ENCODE measurements at places on chromosomes 2 and 18.

DNA sequence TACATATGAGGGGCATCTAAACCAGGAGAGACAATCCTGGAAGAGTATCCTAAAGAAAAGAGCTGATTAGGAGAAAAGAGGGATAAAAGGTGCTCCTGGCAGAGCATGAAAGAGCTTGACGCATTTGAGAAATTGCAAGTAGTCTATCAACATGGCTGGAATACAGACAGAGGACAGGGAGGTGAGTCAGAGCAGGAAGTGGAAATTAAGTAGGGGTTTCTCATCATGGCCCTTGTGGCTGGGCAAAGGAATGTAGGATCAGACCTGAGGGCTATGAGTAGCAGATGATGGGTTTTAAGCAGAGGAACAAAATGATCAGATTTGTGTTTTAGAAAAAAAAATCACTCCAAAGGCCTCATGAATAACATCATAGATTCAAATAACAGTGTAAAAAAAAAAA, 49.2 kb upstream of the UGP2 start:
- no peak for DNase-seq

- DNase-seq = no peak
Observed at GRCh38 chr2:174623106-174623637, 25.6 kb upstream of the WIPF1 start.

- peak; percentile 30 for DNase-seq
Observed at GRCh38 chr2:26068602-26069298, 34.9 kb downstream of the RAB10 start.

DNA sequence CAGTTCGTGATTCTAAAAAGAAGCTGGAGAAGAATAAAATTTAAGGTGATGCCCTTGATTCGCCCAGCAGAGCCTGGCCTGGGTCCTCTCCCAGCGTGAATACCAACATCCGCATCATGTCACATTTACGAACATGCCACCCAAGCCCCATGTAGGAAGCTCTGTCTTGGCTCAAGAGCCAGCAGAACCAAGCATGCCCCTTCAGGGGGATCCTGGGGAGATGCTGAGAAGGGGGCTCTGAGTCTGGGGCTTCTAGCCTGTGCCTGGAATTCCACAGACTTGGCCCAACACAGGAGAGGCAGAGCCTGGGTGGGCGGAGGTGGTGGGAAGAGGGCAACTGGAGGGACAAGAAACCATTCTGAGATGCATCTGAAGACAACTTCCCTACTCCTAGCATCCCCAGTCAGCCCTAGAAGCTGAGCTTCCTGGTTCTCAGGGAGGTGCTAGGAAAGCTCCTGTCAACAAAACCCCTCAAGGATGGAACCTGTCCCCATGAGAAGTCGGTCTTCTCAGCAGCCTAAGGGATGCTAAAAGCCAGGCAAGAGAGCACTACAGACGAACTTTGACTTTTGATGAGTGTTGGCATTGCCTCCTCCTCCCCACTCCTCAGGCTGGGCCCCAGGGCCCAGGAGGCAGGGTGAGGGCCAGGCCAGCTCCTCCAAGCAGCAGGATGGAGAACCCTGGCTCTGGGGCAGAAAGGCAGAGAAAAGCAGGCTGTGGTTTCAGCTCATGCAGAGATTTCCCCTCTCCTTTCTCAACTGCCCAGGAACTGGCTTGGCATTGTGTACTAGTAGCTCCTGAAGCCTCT, 57.9 kb downstream of the POLR1A start:
- DNase-seq = no peak

GRCh38 chr2:207037896-207038295, 98.6 kb downstream of the CPO start:
- DNase-seq = no peak

DNA sequence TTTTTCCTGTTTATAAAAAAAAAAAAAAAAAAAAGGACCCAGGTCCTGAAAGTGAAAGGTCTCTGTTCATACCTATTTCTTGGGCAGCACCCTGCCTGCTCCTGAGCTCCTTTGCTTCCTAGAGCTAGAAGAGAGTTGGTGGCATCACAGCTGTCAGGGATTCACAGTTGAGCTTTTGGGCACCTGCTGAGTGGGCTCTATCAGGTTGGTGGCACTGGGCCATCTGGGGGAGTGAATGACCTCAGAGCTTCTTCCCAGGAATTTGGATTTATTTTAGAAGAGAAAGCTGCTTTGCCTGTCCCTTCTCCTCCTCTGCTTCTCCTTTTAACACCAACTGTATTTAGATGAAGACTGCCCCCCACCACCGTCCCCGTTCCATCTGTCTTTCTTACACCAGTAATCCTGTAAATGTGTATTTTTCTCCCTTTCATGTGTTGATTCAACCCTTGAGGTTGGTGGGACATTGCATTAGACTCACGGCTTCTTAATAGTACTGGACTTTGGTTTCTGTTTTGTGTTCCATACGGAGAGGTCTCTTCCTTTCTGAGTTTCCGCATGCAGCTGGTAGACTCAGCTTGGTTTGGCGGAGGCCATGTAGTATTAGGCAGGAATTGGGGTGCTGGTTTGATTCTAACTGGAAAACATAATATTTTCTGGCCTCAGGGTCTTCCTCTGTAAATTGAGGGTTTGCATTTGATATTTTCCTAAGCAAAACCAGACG, 7.6 kb upstream of the MGAT5 start:
- DNase-seq = no peak

DNA sequence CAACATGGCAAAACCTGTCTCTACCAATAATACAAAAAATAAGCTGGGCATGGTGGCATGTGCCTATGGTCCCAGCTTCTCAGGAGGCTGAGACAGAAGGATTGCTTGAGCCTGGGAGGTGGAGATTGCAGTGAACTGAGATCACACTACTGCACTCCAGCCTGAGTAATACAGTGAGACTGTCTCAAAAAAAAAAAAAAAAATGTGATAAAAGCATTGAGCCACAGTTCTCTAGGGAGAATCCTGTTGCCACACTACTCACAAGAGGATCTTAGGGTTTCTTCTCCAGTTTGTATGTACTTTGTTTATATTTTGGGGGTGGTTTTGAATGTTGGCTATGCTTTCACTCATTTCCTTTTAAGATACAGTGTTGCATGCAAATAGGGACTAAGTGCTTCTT, 62.0 kb downstream of the TMEM185B start:
- DNase-seq = no peak

All from activated CD8-positive, alpha-beta memory T cell treated with anti-CD3 and anti-CD28 coated beads, Interleukin-2, amount 50 U/mL, for 4 hours (primary cell).